Activated CD8-positive, alpha-beta memory T cell treated with anti-CD3 and anti-CD28 coated beads, Interleukin-2, amount 10 ng/mL, durations not matched to agents 7 days and 5 days (primary cell): ENCODE measurements at places on chromosomes 5 and 9. TPM values are rescaled to one million over a fixed set of nuclear protein-coding genes. Genes with fewer than 3 reads are reported as not detected.
A peak's percentile ranks its signal among the peaks of the same experiment; 100 is the strongest.

- H3K27me3 ChIP-seq: peaks cover 74% of the 10 kb centered on the region
- no peak overlapping the region for H3K27ac ChIP-seq
Measured at GRCh38 chr5:73115399-73116051, 4.8 kb upstream of the TMEM171 start.

GRCh38 chr5:133957080-133957479, 11.3 kb downstream of the C5orf15 start:
- no peak for DNase-seq
- peaks cover 23% of the 10 kb centered on the region for H3K36me3 ChIP-seq
- H3K4me3 ChIP-seq: no peak overlapping the region
- H3K4me1 ChIP-seq: peaks cover 20% of the 10 kb centered on the region
- peak overlapping the region; percentile 70 for H3K27ac ChIP-seq

The PCDH12 gene
- 0.19 TPM for total RNA-seq

The CATSPER3 gene
- 0.82 TPM for total RNA-seq

The ZFP37 gene
- 0.77 TPM for total RNA-seq
